Urinary bladder (tissue), 4 donors: ENCODE measurements at places on chromosomes 4 and X. TPM values are rescaled to one million over a fixed set of nuclear protein-coding genes. Genes with fewer than 3 reads are reported as not detected.

Gene LRIT3
- 0.16 TPM for total RNA-seq

Gene FGFRL1
- 5.7 TPM for total RNA-seq

Gene NLGN4X
- 15.7 TPM for total RNA-seq

Gene CRMP1
- total RNA-seq, result 15.8 TPM

Gene NPY1R
- 5.1 TPM for total RNA-seq
